ENCODE measurements at places on chromosomes 11 and 22.

DNA sequence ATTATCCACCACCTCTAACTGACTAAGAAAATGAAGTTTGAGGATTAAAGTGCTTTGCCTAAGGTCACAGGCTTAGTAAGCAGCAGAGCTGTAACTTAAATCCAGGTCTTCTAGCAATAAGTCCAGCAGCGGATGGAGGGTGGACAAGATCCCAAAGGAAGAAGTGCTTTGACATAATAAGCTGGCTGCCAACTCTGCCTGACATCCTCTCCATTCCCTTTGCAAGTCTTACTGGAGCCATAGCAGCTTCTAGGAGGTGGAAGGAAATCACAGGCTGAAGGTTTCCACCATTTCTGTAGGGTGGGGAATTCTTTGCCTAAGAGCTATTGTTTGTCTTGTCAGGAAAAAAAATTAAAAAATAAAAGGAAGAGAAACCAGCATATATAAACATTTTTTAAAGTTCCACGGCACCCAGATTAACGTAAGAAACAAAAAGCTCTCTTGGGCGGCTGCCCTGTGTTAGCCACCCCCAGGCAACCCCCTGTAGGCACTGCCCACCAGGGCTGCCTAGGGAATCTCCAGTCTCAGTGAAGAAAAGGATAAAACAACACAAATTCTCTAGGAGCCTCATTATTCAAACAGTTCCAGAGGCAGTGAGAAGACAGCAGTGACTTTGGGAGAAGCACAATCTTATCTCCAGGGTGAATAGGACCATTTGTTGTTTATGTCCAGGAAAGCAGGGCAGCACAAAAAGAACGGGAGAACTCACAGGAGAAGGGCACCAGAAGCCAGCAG lies 380.8 kb upstream of the CADM1 start:
- DNase-seq, result no peak

DNA sequence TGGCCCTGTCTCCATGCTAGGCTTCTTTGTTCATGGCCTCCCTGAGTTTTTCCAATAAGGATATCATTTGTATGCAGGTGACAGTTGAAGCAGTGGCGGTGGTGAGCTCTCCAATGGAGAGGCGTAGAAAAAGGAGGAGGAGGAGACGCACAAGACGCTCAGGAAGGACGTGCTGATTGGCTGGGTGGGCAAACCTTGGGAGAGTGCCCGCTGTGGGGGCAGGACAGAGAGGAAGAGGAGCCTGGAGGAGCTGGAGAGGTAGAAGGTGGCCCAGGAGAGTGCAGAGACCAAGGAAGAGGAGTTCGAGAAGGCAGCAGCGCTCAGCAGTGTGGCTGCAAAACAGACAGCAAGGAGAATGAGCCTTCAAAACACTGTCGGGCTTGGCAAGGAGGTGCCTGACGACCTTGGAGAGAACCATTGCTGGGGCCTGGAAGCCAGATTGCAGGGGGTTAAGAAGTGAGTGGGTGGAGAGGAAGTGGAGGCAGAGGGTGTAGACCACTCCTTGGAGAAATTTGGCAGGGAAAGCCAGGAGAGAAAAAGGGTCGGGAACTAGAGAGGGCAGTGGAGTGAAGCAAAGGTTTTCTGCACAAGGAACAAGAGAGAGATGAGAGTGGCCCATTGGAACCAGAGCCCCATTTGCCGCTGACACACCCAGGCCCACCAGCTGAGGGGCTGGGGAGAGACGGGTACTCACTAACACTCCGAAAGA lies 7.5 kb downstream of the CLCF1 start:
- DNase-seq, result no peak

DNA sequence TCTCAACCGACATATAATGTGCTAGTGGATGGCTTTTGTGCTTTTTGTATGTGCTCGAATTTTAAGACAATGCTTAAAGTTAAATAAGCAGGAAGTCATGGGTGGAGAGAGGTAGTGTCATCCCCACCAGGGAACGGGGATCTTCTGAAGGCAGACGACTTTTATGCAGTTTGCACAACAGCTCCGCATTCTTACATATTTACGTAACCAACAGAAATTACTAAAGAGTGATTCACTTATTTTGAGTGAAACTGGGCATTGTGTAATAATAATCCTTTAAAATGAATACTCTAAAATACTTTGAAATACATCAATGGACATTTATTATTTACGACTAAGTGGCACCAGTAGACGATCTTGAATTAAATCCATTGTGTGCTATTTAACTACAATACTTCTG lies 305.1 kb downstream of the CNTN5 start:
- DNase-seq, result peak; percentile 72

GRCh38 chr11:130359419-130359818 lies 44.7 kb upstream of the ZBTB44 start:
- no peak for DNase-seq

GRCh38 chr11:74288161-74288560 lies 23.3 kb downstream of the P4HA3 start:
- DNase-seq, result peak; percentile 84

- DNase-seq, result peak; percentile 89
Observed at GRCh38 chr11:112128483-112129121, 35.3 kb downstream of the IL18 start.

DNA sequence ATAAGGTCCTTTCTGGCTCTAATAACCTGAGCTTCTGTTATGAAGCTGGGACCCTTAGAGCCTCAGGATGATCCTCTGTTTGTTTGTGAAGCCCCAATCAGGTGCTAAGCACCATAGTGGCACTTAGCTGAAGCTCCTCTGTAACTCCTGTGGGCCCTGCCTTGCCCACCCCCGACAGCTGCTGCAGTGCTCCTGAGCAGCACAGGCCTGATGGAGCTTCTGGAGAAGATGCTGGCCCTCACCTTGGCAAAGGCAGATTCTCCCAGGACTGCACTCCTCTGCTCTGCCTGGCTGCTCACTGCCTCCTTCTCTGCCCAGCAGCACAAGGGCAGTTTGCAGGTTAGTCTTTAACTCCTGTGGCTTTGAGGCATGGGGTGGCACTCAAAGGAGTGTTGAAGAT lies 19.0 kb upstream of the CCDC134 start:
- DNase-seq, result no peak

DNA sequence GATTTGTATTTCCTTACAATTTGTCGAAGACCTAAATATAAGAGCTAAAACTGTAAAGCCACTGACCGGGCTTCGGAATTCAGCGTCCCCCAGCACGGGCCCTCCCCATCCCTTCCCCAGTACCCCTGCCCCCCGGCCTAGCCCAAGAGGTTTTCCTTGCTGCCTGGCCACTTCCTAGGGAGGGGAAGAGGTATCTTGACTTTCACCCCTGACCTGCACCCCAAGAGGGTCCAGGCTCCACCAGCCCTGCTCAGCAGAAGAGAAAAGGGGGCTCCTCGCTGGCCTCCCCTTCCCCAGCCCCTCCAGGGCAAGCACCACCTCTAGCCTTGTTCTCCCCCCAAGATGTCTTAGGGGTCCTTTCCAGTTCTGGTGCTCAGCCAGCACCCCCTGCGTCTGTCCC lies 26.1 kb upstream of the CARS1 start:
- no peak for DNase-seq

- peak; percentile 39 for DNase-seq
Observed at GRCh38 chr11:106989078-106989455, 29.2 kb downstream of the GUCY1A2 start.

DNA sequence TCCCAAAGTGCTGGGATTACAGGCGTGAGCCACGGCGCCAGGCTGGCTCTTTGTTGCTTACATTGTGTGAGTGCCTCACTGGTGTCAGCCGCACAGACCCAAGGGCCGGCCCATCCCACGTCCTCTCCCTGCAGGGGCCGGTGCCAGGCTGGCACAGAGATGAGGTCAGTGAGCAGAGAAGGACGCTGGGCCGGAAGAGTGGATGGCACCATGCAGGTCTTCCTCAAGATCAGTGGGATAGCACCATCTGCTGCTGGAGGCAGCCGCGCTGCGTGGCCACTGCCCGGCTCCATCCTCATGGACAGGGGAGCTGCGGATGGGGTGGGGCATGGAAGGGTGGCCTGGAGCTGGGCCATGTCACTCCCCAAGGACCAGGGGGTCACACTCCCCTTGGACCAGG lies 22.0 kb upstream of the FGF4 start:
- no peak for DNase-seq

DNA sequence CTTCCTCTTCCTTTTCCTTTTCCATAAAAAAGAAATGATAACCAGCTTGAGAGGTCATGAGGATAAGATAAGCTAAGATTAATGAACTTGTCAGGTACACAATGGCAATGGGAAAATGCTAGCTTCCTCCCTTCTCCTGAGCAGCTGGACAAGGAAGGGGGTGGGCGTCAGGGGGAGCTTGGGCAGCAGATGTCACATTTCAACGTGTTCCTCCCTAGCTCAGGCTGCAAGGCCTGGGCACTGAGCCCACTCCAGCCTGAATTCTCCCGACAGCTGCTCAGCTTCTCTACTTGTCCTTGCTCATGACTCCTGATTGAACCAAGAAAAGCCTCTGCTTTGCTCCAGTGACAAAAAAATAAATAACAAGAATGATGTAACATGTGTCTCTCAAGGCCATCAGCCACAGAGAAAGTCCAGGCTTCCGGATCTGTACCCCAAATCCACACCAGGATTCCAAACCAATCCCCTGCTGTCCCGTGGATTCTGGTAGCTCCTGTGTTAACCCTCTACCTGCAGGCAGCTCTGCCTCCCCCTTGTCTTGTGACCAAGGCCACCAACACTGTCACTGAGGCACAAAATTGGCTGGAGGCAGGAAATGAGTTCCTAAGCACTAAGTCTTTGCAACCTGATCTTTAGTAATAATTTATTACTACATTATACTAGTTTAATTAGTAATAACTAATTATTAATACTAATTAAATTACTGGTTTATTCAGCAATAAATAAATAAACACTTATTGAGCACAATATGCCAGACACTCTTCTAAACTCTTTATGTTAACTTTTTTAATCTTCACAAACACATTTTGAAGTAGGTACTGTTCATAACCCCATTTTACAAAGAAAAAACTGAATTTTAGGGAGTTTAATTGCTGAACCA lies 146.5 kb downstream of the CCDC34 start:
- peak; percentile 82 for DNase-seq

All from RPMI7951 (cell line).